Stimulated activated CD4-positive, alpha-beta T cell treated with anti-CD3 and anti-CD28 coated beads, TNF-alpha, amount 100 ng/mL, for 24 hours (primary cell): ENCODE measurements at places on chromosomes 2 and 18.
A peak's percentile ranks its signal among the peaks of the same experiment; 100 is the strongest.

- DNase-seq: no peak
Measured at GRCh38 chr2:231050018-231050901, 6.4 kb upstream of the PSMD1 start.

GRCh38 chr2:102224824-102225739, 38.3 kb downstream of the IL1RL2 start:
- no peak for DNase-seq

- no peak for DNase-seq
Measured at GRCh38 chr2:177002983-177003382, 209.6 kb upstream of the HNRNPA3 start.

- DNase-seq: peak; percentile 21
Measured at GRCh38 chr18:48777026-48777743, 173.6 kb downstream of the SMAD7 start.

DNA sequence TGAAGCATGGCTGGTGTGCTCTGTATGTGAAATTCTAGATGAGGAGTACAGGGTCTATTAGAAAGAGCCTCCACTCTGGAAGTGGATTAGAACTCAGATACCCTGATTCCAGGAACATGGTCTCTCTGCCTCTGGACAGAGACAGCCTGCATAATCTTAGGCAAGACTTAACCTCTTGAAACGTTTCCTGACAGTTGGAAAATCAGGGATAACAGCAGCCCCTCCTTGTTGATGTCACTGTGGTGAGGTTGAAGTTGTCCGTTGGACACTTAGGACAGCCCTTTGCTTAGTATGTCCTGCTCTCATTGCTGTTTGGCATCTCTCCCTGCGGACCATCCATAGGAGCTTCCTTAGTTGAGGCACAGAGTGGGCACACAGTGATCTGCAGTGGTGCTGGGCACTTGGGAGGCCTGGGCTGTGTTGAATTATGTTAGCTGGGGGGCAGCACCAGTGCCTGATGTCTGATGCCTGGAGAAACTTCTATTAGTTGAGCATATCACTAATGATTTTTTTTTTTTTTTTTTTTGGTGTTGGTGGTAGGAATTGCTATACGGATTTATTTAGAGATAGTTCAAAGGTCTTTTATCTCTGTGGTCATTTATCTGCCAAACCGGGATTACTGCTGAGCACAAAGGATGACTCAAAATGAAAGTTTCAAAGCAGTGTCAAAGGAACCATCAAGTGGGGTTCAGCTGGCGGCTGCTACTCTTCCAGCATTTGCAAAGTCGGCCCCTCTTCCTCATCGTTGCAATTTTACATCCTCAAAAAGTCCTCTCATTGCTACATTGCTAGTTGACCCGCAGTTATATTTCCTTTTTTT, 28.8 kb downstream of the SETBP1 start:
- DNase-seq: no peak

GRCh38 chr2:239164335-239164871, 236.4 kb downstream of the HDAC4 start:
- DNase-seq: no peak

DNA sequence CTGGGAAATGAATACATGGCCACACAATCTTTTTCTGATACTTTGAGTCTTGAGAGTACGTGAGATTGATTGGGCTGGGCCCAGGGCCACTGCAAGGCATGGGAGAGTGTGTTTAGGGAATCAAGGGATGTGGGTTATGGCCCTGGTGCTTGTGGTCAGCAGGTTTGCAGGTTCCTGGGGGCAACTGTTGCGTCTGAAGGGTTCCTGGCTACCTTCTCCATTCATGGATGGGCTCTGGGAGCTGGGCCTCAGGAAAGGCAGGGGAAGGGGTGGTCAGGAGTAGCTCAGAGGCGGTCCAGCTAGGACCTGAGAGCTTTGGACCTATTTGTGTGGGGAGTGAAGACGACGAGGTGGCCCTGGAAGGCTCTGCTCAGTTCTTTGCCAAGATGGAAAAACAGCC, 8.4 kb upstream of the ZAP70 start:
- DNase-seq: no peak

DNA sequence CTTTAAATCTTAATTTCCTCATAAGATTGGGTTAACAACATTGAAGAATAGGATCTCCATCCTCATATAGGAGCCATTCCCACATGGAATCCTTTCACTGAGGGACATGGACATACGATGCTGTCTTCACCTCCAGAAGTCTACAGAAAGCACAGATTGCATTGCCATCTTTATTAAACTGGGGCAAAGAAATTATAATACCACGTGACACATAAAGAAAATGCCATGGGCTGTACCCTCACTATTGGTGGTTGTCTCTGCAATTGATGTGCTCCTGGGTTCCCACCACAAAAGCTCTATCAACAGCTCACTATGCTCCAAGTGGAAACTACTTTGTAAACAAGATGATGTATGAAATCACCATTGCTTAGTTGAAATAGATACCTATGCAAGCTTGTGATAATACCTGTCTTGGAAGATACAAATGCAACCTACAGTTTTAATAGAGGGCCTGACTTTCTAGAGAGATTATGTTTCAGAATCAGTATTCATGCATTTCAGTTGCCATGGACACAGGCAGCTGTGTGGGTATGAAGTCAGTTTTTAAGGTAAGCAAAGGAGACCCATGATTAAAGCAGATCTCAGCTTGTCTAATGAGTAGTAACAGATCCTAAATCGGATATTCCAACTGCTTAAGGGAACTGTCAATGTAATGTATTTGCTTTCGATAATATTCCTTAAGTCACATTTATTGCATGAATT, 337.0 kb downstream of the RAD51AP2 start:
- DNase-seq: no peak

DNA sequence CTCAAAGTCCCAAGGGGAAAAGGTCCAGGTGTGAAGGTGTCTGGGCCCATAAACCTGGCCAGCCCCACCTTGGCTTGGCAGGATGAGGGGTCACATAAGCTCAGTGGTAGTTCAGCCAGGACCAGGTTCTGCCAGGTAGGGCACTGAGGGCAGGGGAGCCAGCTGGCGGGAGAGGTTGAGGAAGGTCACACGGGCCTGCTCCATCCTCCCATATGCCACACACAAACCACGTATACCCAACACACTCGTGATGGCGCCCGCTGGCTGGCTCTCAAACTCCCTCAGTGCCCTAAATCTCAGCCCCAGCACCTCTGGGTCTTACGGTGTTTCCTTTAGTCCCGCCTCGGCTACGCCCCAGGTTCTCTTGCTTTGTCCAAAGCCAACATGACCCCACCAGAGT, 160.5 kb downstream of the ZFP36L2 start:
- no peak for DNase-seq

GRCh38 chr2:215435280-215435869, 493 bp downstream of the FN1 start:
- DNase-seq: no peak

DNA sequence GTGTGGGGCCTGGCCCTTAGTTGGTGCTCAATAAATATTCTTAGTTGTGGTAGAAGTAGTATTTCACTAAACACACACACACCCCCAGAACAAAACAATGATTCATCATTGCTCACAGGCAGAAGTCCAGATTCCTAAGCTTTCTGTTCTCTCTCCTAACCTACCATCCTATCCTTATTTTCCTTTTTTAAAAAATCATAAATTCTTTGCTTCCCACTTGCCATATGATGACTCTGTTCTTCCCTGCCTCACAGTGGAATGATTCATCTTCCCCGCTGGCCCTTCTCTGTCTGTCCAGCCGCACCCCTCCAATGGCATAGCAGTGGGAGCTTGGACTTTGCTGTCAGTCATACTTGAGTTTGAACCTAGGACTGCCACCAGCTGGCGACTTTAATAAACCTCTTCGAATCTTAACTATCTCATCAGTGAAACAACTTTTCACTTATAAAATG, 5.2 kb downstream of the EML6 start:
- no peak for DNase-seq

DNA sequence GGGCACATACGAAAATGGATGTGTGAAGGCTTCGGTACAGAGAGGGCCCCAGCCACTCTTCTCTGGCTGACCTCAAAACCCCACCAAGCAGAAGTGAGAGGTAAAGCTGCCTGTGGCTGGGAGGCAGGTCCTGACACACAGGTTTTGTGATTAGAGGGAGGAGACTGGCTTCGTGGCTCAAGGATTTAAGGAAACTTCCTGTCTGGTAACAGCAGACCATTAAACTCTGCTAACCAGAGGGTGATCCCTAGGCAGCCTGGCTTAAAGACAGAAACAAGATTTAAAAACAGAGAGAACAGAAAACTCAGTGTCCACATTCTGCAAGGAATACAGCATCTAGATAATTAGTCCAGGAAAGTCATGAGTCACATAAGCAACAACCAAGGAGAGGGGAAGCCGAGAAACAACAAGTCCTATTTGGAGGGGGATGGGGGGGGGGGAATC, 101.9 kb downstream of the NFATC1 start:
- no peak for DNase-seq

- no peak for DNase-seq
Measured at GRCh38 chr18:33540392-33540791, 37.6 kb upstream of the ASXL3 start.
